ENCODE measurements at places on chromosomes 2 and 18.

DNA sequence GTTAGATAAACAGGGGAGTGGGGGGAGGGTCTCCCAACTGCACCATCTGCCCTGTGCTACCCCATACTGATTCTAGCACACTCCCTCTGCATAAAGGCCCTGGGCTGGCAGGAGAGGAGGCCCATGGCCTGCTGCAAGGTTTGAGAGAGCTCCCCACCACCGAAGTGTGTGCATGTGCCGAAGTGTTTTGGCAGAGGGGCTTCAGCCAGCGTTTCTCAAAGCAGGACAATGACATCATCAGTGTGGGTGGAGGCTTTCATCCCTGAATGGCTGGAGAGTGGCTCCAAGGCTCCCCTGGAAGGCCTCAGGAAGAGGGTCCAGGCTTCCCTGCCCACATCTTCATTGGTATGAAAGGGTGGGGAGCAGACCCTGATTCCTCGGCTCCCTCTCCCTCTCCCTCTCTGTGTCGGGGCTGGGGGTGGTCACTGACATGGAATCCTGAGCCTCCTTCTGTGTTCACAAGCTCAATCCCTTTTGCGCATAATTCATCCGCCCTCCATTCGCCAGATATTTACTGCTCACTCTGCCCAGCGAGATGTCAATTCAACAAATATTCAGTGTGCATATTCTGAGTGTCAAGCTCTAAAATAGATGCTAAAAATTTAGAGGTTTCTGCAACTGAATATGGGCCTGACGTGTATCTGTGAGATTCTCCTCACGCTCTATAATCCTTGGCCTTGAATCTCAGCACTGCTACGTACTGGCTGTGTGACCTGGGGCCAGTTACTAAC, 122.1 kb downstream of the CELF4 start:
- DNase-seq: no peak

DNA sequence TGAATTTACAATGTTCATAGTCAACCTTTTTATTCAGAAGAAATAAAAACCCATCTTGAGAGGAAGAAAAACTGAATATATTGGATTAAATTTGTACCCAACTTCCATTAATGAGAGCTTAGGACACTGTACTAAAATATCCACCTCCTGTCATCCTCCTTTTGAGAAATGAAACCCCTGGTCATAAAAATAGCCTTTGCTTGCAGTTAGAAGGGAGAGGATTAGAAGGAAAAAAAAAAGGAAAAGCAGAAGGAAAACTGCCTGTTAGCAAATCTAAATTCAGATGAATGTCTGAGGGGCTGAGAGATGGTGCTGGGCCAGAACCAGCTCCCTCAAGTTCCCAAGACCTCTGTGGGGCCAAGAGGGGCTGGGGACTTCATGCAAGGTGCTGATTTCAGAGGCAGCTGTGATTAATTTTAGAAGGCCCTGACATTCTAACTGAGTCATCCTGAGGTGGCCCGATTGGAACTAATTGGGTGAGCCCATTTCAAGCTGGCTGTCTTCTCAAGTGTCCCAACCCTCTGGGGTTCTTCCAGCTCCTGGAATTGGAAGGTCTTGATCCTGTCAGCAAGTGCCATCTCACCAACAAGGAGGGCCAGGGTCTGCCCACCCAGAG, 38.4 kb upstream of the BIN1 start:
- DNase-seq: no peak

GRCh38 chr18:27022477-27022876, 157.0 kb upstream of the AQP4 start:
- no peak for DNase-seq

- DNase-seq: no peak
These were observed 30.8 kb downstream of the LANCL1 start for GRCh38 chr2:210445732-210446131.

DNA sequence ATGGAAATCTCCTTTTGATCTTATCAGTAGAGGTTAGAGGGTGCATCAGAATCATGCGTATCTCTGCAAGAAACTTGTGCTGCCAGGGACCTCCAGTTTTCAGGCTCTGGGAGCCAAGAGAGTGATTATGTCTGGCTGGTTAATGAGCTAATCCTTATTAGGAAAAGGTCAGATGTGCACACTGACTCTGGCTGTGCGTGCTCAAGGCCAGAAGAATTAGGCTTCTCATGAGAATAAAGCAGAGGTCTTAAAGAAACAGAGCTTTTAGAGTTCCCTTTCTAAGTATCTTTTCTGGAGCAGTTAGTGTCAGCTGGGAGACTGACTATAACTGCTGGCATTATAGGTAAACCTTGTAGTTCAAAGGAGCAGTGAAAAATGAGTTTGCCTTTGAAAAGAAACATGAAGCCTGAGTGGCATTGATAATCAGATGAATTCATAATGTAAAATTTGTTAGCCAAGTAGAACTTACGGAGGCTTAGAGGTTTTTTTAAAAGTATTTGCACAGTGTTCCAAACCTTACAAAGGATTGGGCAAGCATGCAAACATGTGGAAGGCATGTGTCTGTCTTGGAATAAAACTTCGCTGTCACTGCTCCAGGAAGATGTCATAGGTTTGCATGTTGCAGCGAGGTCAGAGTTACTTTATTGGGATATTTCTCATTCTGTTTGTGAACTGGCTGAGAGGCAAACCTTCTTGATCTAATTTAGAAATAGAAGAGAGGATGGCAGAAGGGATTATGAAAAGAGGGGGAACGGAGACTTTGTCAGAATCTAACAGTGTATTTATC, 151.7 kb downstream of the ARHGAP28 start:
- DNase-seq: no peak

GRCh38 chr2:106977717-106978116, 91.8 kb upstream of the ST6GAL2 start:
- no peak for DNase-seq

- DNase-seq: no peak
These were observed 247.6 kb downstream of the RDH14 start for GRCh38 chr2:18312818-18313217.

DNA sequence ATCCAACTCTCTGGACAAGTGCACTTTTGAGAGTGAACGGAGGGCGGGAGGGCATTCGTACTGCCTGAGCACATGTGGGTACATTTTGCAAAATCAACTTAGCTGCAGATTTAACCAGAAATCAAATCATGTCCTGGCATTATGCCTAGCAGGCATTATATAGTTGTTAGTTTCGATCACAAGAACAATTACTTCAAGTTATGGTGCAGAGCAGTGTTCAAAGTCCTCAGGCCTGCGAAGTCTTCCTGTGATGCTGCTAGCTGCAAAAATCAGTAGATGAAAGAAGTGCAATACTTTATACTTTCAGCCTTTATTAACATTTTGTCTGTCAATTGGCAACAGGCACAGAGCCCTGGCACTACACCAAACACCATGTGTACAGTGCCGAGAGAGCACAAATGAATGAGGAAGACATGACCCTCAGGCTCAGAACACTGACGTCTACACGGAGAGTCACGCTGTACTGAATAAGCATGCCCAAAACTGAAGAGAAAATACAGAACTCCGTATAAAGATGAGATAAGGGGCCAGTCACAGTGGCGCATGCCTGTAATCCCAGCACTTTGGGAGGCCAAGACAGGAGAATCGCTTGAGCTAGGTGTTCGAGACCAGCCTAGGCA, 92.1 kb upstream of the CREB1 start:
- DNase-seq: no peak

DNA sequence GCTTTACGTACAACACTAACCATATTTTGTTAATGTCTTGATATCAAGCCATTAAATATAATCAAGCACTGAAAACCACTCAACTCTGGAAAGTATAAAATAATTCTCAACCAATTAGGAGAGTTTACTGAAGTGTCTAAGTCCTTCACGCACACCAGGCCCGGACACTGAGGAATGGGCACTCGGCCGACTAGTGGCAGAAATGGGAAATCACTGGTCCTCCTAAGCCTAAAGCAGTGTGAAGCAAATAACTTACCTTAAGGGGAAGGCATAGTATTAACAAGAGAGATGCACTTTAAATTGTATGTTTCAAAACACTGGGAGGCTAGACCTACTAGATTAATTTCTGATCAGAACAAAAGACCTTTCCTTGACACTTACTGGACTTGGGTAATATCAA, 45.7 kb downstream of the FAM210A start:
- no peak for DNase-seq

- no peak for DNase-seq
These were observed 369.7 kb downstream of the INSIG2 start for GRCh38 chr2:118457951-118458350.
